Upper lobe of right lung (tissue), 1 donor: ENCODE measurements at places on chromosomes 1 and 21. TPM values are rescaled to one million over a fixed set of nuclear protein-coding genes. Genes with fewer than 3 reads are reported as not detected.

EXOSC10 gene
- 50.9 TPM for total RNA-seq

KRTAP12-3 gene
- total RNA-seq, result not detected

HSF2BP gene
- total RNA-seq, result 0.41 TPM

TMEM52 gene
- total RNA-seq, result 1.5 TPM

F13B gene
- not detected for total RNA-seq

CHODL gene
- 0.26 TPM for total RNA-seq

ZNF678 gene
- total RNA-seq, result 8.6 TPM

GGPS1 gene
- total RNA-seq, result 33.1 TPM

ACKR1 gene
- 146 TPM for total RNA-seq

SPATA45 gene
- total RNA-seq, result not detected

CLCA1 gene
- not detected for total RNA-seq

SZRD1 gene
- 110 TPM for total RNA-seq

MMP23B gene
- 40.3 TPM for total RNA-seq

TRIM58 gene
- total RNA-seq, result 6.0 TPM

SLFNL1 gene
- 2.8 TPM for total RNA-seq

DDAH1 gene
- 51.3 TPM for total RNA-seq

KCNJ9 gene
- not detected for total RNA-seq

LRIF1 gene
- total RNA-seq, result 7.0 TPM

DEGS1 gene
- 76.7 TPM for total RNA-seq

SYT14 gene
- 0.03 TPM for total RNA-seq

FBLIM1 gene
- 39.0 TPM for total RNA-seq

ITGB3BP gene
- total RNA-seq, result 18.5 TPM

GSTM1 gene
- total RNA-seq, result not detected

WNT4 gene
- total RNA-seq, result 1.8 TPM

LRRC38 gene
- 0.17 TPM for total RNA-seq
